Mesothelial cell of epicardium (in vitro differentiated cells): ENCODE measurements at places on chromosomes 3 and 15.

GRCh38 chr15:66454143-66454542, 43.4 kb downstream of the SNAPC5 start:
- no peak for DNase-seq

DNA sequence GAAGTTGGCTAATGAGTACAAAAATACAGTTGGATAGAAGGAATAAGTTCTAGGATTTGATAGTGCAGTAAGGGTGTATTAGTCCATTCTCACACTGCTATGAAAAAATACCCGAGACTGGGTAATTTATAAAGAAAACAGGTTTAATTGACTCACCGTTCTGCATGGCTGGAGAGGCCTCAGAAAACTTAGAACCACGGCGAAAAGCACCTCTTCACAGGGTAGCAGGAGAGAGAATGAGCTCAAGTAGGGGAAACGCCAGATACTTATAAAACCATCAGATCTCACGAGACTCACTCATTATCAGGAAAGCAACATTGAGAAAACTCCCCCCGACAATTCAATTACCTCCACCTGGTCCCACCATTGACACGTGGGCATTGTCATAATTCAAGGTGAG, 483.3 kb downstream of the TUSC7 start:
- no peak for DNase-seq

- no peak for DNase-seq
These were observed 54.3 kb downstream of the SLC9A9 start for GRCh38 chr3:143793971-143794370.

DNA sequence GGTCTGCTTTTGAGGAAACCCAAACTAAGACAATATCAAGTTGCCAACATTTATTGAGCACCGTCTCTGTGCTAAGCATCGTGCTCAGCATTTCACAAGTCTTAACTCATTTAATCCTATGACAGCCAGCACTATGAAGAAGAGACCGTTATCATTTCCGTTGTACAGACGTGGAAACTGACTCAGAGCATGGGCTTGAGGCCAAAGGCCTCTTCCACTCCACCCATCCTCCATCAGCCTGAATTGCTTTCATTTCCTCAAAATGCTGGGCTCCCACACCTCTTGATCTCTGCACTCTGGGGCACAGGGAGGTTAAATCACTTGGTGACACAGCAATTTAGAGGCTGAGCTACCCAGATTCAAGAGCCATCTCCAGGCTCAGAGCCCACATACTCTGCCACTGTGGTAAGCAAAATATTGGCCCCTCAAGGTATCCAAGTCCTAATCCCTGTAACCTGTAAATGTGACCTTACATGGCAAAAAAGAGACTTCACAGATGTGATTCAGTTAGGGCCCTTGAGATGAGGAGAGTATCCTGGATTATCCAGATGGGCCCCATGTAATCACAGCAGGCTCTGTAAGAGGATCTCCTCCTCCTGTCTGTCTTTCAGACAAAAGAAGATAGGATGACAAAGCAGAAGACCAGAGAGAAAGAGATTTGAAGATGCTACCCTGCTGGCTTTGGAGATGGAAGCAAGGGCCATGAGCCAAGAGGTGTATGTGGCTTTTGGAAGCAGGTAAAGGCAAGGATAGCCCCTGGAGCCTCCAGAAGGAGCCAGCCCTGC, 24.3 kb upstream of the FLNB start:
- no peak for DNase-seq

- no peak for DNase-seq
These were observed 21.3 kb downstream of the DUT start for GRCh38 chr15:48352474-48353072.

- DNase-seq = no peak
These were observed 219.2 kb downstream of the THSD4 start for GRCh38 chr15:71334434-71334833.

GRCh38 chr3:69787436-69788168, 48.3 kb downstream of the MITF start:
- no peak for DNase-seq

DNA sequence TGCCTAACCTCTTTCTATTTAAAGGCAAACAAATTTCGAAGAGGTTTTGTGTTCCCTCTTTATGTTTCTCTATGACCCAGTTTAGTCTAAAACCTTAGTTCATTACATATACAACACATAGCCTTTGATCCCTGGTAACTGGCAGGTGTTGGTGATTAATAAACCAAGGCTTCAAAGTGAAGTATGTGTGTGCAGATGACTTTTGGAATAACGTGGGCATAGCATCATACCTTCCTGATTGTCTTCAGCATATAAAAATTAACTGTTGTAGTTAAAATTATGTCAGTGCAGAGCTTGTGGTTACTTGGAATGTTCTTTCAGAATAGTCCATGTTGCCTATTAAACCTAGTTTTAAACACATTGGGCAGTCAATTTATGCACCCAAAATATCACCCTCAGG, 608.3 kb downstream of the ROBO2 start:
- no peak for DNase-seq

DNA sequence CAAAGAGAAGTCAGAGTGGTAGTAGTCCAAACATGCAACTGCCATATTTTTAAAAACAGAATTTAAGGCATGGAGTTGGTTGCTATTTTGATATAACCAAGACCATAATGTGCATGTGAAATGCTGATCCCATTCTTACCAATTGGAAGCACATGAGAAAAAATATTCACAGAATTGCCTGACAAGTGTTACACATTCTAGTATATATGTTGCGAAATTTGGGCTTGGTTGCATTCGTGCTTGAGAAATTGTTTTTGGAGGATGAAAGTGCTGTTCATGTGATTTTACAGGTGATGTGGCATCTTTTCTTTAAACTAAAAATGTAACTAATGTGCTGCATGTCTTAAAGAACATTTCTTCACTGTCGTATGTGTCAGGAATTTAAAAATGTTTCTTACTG, 199.7 kb downstream of the CHL1 start:
- no peak for DNase-seq

- DNase-seq = no peak
These were observed 197.9 kb downstream of the TPRG1 start for GRCh38 chr3:189369636-189370035.

- no peak for DNase-seq
These were observed 15.0 kb upstream of the LMOD3 start for GRCh38 chr3:69137412-69137811.

DNA sequence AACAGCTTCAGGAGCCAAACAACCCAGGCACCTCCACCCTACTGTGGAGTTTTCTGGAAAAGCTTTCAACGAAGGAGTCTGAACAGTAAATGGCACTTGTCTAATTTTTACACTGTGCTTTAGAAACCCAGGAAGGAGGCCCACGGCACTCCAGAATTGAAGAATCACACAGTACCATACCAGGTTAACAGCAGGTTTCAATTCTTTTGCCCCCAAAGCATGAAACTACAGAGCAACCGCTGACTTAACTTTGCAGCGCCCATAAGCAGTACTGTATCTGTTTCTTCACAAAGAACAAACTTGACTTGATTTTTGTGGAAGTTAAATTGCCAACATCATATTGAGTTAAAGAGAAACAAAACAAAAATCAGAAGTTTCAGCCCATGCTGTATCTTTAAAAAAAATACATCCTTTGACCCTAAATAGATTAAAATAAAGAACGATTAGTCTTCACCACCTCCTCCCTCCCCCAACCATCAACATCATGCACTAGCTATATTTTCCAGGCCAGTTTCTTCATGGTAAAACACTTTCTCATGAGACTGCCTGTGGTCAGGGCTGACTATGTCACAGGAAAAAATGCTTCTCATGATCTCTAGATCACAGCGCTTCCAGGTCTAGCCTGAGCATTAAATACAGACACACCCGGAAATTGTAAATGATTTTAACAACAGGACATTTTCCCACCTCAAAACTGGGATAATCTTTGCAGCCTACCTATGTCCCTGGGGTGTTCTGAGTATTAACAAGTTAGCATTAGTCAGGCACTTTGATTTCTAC, 456.3 kb downstream of the FOXP1 start:
- no peak for DNase-seq

GRCh38 chr15:79682851-79683288, 213.9 kb downstream of the MTHFS start:
- DNase-seq = no peak

DNA sequence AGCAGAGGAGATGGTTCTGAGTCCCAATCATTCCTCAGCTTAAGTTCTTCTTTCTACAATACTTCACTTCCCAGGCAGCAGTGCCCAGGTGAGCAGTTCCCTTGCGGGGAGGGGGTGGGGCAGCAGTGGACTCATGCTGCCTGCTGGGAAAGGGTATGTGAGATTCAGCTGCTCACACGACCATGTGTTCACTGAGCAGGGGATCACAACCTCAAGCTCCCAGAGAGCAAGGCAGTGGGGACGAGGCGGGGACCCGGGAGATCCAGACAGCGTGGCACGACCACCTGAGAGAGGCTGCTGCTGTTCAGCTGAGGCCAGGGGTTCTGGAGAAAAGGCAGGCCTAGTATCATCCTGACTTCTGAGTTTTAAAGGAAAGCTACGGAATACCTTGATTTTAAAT, 166.6 kb downstream of the XXYLT1 start:
- no peak for DNase-seq

- DNase-seq = no peak
These were observed 40.5 kb upstream of the MITF start for GRCh38 chr3:69698728-69699127.

DNA sequence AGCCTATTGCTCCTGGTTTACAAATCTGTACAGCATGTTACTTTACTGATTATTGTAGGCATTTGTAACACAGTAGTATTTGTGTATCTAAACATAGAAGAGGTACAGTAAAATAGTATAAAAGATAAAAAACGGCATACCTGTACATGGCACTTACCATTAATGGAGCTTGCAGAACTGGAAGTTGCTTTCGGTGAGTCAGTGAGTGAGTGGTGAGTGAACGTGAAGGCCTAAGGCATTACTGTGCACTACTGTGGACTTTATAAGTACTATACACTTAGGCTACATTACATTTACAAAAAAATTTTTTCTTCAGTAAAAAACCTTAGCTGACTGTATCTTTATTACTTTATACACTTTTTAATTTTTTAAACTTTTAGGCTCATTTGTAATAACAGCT, 90.9 kb downstream of the RAP2B start:
- no peak for DNase-seq

DNA sequence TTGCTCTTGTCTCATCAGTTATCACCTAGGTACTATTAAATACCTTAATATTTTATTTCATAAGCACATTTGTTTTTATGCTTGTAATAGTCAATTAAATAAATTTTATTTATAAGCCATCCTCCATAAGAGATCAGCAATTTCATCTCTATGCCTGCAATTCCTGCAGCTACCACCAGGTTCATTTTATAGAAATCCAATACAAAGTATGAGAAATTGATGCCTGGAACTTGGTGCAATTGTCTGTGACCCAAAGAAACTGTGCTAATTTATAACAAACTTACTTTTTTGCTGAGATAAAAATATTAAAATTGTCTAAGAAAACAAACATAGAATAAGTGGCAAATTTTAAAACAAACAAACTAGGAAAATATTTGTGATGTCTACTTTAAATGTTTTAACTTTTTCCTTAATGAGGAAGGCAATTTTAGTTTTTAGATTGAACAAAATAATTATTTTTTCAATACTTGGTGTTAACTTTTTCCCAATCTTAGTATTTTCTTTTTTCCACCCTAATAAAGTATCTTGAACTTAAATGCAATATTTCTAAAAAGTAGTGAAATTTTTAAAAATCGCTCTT, 1026.6 kb downstream of the ROBO1 start:
- no peak for DNase-seq

DNA sequence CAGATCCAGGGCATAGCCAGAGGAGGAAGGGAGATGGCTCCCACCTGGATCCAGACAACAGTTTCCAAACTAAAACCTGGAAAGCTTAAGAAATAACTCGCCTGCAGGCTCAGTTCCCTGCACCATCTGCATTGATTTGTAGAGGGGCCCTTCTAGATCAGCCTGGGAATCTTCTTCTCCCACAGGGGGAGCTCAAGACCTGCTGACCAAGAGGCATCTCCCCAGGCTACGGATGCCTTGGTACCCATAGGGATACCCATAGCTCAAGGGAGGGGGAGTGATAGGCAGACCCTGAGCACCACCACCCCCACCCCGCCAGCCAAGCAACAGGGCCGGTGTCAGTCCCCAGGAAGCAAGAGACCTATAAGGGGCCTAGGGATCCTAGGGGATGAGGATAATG, 28.0 kb upstream of the DCLK3 start:
- DNase-seq = no peak

- DNase-seq = no peak
These were observed 51.3 kb downstream of the CYP11A1 start for GRCh38 chr15:74316141-74316540.

- DNase-seq = no peak
These were observed 107.9 kb upstream of the FAM174B start for GRCh38 chr15:92763459-92763858.

- DNase-seq = no peak
These were observed 94.5 kb upstream of the EPHA6 start for GRCh38 chr3:96719921-96720320.

- DNase-seq = no peak
These were observed 167.7 kb downstream of the BCHE start for GRCh38 chr3:165669504-165669903.

GRCh38 chr3:53805463-53806159, 40.6 kb downstream of the CHDH start:
- no peak for DNase-seq

- DNase-seq = no peak
These were observed 87.1 kb downstream of the DNAJB8 start for GRCh38 chr3:128379367-128380160.
